ENCODE measurements at places on chromosomes 2 and 18.

DNA sequence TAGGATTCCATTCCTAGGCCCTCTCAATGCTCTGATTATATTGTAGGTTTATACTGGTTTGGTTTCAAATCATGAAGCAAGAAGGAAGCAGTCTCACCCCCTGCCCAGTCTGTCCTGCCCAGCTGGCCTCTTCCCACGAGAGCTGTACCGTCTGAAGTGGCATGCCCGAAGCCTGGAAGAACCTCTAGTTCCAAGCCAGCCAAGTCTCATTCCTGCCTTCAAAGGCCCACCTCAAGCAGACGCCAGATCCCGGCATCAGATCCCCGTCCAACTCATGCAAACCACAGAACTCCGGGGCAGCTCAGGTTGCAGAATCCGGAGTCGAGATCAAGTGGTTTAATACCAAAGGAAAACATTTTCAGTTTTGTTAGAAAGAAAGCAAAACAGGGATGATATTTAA, 234.4 kb downstream of the LPIN1 start:
- DNase-seq, result no peak

- no peak for DNase-seq
These were observed 281.2 kb upstream of the PARD3B start for GRCh38 chr2:204264085-204264553.

DNA sequence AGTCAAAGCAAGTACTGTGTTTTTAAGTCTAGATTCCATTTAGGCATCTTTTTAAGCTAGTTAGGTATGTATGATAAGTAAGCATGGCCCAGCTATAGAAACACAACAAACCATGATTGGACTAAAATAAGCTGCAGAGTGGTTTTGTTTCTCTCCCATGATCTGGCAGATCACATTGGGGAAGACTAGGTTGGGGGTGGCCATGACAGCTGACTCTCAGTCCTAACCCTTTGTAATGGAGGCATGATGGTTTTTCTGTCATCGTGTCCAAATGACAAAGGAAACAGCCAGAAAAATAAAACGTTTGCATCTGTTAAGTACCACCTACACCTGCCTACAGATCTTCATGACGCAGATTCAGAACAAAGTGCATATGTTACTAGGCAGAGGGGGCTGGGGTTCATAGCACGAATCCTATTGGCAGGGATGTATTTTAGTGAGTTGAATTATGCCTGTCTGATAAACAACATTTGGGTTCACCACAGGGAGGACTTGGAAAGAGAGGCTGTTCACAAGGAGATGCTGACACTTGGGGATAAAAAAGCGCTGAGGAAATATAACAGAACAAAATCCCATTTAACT, 33.8 kb upstream of the GALNT5 start:
- no peak for DNase-seq

GRCh38 chr2:200308546-200309295, 2.2 kb downstream of the SPATS2L start:
- no peak for DNase-seq

All from trophoblast cell (in vitro differentiated cells and primary cell).